Stimulated activated CD4-positive, alpha-beta T cell treated with anti-CD3 and anti-CD28 coated beads, Interleukin-12 subunit alpha, Interleukin-12 subunit beta, amount 100 ng/mL, for 24 hours (primary cell): ENCODE measurements at places on chromosomes 4 and X.

DNA sequence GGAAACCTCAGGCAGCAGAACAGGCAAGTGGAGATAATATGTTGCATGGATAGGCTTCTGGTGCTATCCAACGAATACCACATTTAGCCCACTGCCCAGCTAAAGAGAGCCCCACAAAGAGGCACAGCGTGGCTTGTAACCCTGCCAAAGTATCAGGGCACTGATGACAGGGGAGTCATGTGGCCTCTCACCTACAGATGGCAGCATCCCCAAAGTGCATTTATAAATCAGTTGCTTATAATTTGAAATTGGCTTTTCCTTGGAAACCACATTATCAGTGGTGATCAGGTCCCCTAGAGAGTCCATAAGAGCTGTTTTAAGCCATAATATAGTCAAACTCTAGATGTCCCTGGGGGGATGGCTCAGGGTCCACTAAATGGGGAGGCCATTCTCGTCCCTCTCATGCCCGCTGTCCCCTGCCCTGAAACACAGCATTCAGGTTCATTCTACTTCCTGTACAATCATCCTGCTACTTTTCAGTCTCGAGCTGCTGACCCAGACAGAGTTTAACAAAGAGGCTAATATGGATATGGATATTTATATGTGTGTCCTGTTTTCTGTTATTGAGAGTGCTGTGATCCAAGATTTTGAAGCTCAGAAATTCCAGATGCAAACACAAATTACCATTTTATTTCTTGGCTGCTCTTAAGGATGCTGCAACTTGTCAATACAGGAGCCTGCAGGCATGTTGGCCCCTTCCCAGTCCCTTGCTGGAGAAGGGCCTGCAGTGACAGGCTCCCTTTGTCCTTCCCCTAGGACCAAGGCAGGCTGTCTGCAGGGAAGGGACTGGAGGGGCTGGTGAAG is 28.5 kb downstream of the SRPX start:
- no peak for DNase-seq

GRCh38 chrX:48490661-48491060 is 14.7 kb downstream of the FTSJ1 start:
- no peak for DNase-seq

DNA sequence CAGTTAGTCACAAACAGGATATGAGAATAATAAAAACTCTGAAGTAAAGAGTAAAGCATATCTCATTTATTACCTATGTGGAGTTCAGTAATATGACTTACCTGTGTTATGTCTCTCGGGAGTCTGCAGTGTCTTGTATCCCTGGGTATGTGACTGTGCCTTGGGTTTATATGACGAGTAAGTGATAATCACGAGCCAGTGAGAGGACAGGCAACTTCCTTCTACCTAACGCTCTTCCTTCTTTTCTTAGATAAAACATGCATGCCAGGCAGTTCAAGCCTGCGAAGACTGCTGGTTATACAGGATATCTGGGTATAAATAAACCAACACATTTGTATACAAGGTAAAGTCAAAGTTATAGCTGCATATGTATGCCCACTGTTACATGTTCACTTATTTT is at the start of gene HPGDS:
TSS of gene HPGDS (minus strand) at position 143 of the 400 bp plus-strand sequence. CDS start 8,207 bp downstream, outside the sequence.
- DNase-seq = no peak

- no peak for DNase-seq
These were observed 151.0 kb downstream of the TENM3 start for GRCh38 chr4:182394181-182394580.

DNA sequence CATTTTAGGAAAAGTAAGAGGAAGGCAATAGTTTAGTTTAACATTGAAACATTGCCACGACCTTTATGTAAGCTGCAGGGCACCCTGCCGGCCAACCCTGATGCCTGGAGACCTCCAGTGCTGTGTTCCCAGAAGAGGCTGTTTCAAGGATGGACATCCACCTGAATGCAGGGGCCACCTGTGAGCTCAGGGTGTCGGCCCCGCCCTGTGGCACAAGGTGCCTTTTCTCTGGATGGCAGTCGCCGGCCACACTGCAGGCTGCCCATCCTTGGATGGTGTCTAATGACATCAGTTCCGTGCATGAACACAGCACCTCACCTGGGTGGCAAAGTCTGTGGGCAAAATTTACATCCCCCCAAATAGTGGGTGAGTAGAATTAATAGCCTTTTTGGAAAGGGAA is 180.0 kb downstream of the AFAP1 start:
- DNase-seq = no peak

- no peak for DNase-seq
These were observed 131.3 kb downstream of the RTL3 start for GRCh38 chrX:78527818-78528217.

DNA sequence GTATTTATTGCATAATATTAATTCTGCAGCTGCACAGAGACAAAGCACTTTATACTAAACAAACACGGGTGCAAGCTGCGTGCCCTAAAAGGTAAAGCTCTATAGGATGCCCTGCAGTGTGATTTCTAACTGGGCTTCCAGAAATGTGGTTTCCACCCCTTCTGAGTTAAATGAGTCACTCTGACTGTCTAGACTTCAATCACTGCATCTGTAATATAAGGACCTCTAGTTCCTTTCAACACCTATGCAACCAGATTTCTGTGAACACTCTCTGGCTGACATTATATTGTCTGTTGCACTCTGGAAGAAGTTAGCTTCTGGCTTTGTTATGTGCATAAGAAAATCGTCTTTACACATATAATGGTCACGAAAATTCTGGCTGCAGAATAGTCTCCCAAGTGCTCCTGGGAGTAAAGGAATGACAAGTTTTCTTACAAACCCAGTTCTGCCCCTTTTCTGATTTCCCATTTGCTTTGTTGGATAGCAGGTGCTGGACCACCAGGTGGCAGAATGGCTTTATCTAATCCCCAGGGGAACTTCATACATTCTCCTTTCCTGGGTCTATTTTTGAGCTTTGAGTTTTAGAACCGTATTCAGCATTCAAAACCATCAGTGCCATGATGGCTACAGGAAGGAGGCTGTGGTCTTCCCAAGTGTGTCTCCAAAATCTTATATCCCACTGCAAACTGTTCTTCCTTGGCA is 842.2 kb downstream of the STIM2 start:
- DNase-seq = no peak

GRCh38 chrX:86148024-86148511 is at the start of gene DACH2:
DACH2 (plus strand) TSS chrX:86148451.
- DNase-seq = peak; percentile 25

DNA sequence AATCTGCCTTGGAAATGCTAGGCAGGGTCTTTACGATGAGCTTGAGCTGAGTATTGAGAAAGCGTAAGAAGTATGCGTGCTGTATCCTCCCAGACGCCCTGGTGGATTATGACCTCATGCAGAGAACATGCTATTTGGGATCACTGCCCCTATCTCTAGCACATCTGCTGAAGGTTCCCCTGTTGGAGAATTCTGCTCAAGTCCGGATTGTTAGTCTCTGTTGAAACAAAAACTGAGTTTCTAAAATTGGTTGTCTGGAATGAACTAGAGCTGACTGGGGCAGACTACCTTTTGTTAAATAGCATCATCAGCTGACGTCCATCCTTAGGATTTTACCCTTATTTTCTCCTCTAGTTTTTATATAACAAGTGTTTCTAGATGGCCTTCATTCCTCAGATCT is 7.5 kb downstream of the FHDC1 start:
- no peak for DNase-seq
